Right lung (tissue), 10 donors: ENCODE measurements at places on chromosomes 13 and 19. TPM values are rescaled to one million over a fixed set of nuclear protein-coding genes. Genes with fewer than 3 reads are reported as not detected.

LILRA2 gene
- polyA plus RNA-seq = 0.96 TPM

PSG4 gene
- not detected for polyA plus RNA-seq

SELENOV gene
- polyA plus RNA-seq = 0.25 TPM

URAD gene
- polyA plus RNA-seq = not detected

ZNF814 gene
- polyA plus RNA-seq = 61.2 TPM

ZNF154 gene
- 27.8 TPM for polyA plus RNA-seq

CKM gene
- polyA plus RNA-seq = 1.3 TPM

PRKACA gene
- polyA plus RNA-seq = 101 TPM

KLC3 gene
- 0.76 TPM for polyA plus RNA-seq

PSG5 gene
- not detected for polyA plus RNA-seq

SLITRK6 gene
- polyA plus RNA-seq = 50.7 TPM

SBNO2 gene
- polyA plus RNA-seq = 25.2 TPM
